D721Med (cell line): ENCODE measurements at places on chromosomes 7 and 10.

DNA sequence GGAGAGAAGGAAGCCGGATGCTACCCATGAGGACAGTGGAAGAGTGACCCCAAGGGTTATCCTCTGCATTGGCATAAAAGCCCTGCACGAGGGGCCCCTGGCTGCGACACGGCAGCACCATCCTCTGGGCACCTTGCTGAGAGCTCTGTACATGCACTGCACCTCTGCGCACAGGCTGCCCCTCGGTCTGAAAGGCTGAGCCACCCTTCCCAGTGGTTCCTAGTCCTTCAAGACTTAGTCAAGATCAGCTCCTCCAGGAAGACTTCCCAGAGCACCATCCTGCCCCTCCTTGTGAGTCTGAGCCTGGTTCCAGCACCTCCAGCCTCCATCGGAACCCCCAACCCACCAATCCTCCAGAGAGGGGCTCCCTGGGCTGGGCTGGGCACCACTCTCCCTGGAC, 37.9 kb upstream of the CNPY1 start:
- no peak for DNase-seq

GRCh38 chr10:86770412-86770960, 14.1 kb downstream of the BMPR1A start:
- DNase-seq, result no peak

- no peak for DNase-seq
These were observed 19.1 kb downstream of the PLPP4 start for GRCh38 chr10:120475844-120476791.

DNA sequence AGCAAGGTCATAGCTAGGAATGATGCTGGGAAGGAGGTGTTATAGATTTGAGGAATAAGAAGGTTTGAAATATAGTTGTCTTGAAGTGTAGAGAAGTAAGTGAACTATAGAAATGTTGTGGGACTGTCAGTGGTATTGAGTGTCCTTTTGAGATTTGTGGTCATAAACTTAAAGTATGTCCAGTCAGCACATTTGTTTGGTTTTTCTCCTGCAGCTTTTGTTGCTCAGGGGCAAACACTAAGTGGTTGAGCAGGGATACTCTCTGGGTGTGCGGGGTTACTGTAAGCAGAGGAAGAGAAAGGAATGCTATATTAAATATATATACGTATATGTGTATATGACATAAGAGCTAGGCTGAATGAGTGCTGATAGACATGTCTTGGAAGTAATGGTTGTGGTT, 67.1 kb downstream of the HECTD2 start:
- DNase-seq, result no peak

GRCh38 chr10:12564173-12564572, 214.8 kb downstream of the CAMK1D start:
- no peak for DNase-seq

DNA sequence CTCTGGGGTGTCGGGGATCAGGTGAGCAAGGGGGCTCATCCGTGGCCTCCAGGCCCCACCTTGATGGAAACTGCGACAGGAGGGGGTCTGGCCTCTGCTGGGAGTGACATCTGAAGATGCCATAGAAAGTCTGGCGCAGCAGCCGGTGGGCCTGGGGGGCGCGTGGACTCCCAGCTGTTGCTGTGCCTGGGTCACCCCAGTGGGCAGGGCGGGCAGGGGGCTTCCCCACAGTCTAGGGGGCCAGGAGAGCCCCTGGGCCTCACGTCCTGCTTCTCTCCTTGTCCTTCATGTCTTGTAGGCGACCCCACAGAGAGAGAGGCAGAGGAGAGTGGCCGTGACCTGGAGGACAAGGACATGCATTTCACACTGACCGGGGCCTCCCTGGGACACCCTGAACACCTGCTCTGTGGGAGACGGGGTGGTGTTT, 450.5 kb downstream of the DNAJB6 start:
- no peak for DNase-seq

DNA sequence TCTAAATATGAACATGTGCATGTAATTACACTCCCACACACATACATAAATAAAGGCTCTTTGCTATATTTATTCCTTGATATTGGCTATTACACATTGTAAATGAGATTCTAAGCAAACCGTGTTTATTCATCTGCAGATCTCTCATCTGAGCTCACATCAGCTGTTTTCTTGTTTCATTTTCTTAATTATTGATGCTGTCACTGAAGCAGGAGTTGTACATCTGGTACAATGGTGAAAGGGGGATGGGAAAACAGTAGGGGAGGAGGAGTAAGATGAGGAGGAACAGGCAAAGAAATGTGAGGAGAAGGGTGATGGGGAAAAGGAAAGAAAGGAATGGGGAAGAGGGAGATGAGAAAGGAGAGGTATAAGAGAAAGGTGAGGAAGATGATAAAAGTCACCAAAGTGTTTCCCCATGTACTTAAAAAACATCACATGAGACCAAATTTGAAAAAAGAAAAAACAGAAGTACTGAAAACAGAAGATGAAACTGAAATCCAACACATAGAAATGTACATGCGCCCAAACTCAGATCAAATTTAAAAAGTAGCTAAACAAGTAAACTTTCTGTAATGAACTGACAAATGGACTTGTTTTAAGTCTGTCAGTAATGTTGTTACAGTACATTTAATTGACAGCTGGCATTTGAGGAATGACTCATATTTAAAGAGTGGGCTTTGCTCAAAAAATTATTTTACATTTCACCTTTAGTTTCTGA, 472.2 kb downstream of the ARL4A start:
- no peak for DNase-seq

DNA sequence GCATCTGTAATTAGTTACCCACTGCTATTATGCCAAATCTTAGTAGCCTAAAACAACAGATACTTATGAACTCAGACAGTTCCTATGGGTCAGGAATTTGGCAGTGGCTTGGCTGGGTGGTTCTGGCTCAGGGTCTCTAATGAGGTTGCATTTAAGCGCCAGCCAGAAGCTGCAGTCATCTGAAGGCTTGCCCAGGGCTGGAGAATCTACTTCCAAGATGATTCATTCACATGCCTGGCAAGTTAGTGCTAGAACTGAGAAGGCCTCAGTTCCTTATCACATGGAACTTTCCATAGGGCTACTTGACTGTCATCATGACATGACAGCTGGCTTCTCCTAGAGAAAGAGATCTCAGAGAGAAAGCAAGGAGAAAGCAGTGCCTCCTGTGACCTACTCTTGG, 121.3 kb downstream of the AVL9 start:
- no peak for DNase-seq

- no peak for DNase-seq
These were observed 56.9 kb downstream of the RBM20 start for GRCh38 chr10:110700947-110701616.

GRCh38 chr10:15719899-15720634, at the start of gene ITGA8:
ITGA8 (minus strand) TSS chr10:15719922; CDS start chr10:15719771, 151 bp downstream.
- no peak for DNase-seq

- no peak for DNase-seq
These were observed 66.6 kb downstream of the COBL start for GRCh38 chr7:51249991-51250390.

- no peak for DNase-seq
These were observed 34.6 kb upstream of the PDK4 start for GRCh38 chr7:95630702-95631458.

- no peak for DNase-seq
These were observed 15.9 kb downstream of the SKIDA1 start for GRCh38 chr10:21509341-21510240.

DNA sequence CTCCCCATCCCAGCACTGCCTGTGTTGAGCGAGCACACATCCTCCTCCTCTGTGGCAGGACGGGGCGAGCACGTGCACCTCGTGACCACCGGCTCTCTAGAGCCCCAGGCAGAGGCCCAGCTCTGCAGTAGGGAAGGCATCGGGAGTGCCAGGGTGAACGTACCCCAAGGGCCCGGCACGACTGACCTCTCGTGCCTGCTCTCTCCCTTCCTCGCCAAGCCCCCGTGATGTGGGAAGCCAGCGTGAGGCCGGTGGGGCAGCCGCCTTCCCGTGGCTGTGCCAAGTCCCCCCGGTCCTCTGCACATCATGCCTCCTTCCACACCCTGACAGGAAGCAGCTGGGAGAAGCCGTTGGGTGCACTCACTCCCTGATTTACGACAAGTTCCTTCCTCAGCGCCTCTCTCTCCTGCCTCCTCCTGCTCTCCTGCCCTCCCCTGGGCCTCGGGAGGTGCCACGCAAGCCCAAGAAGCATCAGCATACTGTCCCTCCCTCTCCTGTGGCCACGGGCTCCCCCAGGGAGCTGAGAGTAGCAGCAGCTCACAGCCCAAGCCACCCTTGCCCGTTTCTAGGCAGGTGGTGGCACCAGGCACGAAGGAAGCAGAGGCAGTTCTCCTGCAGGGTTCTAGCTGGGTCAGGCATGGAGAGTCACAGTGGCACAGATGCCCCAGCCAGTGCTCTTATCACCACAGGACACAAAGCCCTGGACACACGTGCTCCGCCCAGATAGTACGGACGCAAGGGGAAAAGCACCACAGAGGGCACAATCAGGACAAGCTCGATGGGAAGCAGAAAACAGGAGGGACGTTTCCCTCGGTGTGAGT, 47.0 kb downstream of the AMZ1 start:
- no peak for DNase-seq

DNA sequence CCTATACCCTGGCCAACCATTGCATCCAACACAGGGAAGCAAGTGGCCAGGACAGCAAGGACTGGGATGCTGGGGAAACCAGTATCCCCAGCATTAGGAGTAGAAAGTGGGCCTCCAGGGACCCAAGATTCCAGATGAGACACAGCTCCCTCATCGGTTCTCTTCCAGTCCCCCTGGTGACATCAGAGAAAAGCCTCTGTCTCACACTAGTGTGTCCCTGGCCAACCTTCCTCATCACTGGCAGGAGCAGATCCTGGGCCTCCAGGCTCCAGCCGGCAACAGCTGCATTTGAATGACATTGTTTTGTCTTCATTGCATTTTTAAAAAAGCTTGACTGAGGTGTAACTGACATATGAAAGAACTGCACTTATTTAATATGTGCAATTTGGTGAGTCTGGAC, 177.3 kb upstream of the LYZL2 start:
- DNase-seq, result no peak

DNA sequence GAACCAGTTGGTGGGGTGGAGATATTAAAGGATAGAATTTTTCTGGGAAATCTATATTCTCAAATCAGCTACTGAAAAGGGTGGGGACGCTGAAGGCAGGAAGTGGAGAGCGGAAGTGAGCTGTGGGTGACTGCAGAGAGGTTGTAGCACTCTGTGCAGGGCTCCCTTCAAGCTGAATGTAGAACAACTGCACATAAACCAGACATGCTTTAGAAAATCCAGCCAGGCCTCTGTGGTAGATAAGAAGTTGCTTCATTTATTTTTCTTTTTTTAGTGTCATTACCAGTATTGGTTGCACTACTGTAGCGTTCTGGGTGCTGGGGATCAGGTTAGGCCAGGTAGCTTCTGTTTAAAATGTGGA, 127.8 kb downstream of the CELF2 start:
- no peak for DNase-seq

- peak; percentile 91 for DNase-seq
These were observed 438 bp downstream of the BCL7B start for GRCh38 chr7:73557108-73557396.

GRCh38 chr10:50552308-50552707, 71.4 kb downstream of the SGMS1 start:
- DNase-seq, result no peak

GRCh38 chr7:26156451-26157420, 4.7 kb downstream of the NFE2L3 start:
- DNase-seq, result no peak

DNA sequence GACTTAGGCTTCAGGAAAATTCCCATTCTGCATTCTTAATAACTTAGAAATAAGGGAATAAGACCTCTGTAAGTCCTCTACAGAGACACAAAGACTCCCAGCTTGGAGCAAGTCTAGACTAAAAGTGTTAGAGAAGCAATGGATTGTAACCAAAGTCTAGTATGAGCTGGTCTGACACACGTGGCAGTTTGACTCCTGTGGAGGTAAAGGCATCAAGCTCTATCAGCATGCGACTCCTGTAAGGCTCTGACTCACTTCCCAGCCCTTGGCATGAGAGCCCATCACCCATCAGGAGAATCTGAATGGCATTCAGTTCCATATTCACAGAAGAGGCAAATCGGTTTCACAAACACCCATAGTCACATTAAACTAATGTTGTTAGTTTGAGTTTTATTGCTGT, 4.4 kb upstream of the VSTM4 start:
- no peak for DNase-seq

DNA sequence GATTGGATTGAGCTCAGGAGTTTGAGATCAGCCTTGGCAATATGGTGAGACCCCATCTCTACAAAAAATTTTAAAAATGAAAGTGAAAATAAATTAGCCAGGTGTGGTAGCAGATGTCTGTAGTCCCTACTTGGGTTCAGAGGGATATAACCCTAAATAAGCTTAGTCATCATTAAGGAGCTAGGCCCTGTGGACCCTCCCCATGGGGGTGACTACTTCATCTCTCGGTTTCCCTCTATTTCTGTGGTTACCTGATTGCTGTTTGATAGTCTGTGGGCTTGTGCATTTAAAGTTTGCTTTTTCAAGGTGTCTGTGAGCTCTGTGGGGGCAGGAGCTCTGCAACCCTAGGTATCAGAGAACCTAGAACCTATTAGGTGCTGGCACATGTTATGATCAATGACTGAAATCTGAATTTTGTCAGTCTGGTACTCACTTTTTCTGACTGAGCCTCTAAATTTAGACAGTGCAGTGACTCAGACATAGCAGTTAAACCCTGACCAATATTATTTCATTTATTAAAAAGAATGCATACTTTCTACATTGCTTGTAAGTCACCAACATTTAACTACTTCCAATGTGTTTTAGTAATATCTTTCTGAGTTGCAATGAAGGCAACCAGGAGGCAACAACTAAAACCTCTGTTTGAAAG, 8.1 kb upstream of the CUZD1 start:
- DNase-seq, result no peak

DNA sequence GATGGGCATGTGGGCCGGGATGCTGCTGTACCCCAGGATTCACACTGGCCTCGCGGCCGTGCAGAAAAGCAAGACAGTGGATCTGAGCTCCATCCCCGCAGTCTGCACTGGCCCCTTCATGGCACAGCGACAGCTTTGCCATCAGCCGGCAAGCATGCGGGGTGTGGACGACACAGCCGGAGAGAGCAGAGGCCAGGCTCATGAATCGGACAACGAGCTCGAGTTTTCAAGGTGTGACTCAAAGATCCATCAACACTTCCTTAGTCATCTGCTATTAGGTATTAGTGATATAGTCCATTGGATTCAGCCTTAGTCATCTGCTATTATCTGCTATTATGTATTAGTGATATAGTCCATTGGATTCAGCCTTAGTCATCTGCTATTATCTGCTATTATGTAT, 254.7 kb downstream of the KLF6 start:
- DNase-seq, result no peak

- DNase-seq, result no peak
These were observed 926.7 kb upstream of the ZNF722 start for GRCh38 chr7:63071920-63072319.

DNA sequence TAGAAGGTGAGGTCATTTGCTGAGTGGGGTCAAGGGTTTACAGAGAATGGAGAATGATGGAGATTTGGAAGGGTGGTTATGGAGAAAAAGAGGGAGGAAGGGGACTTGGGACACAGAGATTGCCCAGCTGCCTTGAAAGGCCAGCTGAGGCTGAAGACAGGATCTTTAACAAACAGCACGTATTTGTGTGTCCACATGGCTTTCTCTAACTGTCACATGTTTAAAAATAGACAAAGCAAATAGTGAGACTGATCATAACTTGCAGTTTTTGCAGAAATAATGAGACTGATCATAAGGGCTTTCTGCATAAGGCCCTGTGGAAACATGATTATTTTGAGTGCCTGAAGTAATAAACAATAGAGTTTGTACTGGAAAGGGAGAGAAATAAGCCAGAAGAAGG, 212.7 kb downstream of the HDAC9 start:
- no peak for DNase-seq
